Tongue (tissue), 3 donors: ENCODE measurements at places on chromosomes 12 and 14. TPM values are rescaled to one million over a fixed set of nuclear protein-coding genes. Genes with fewer than 3 reads are reported as not detected.

Gene LUM
- total RNA-seq: 449 TPM

Gene SMOC1
- 4.0 TPM for total RNA-seq

Gene FGF6
- 50.7 TPM for total RNA-seq

Gene IAPP
- total RNA-seq: not detected

Gene CLEC4D
- total RNA-seq: 0.31 TPM

Gene FERMT2
- total RNA-seq: 124 TPM

Gene CD4
- total RNA-seq: 3.7 TPM

Gene PDZRN4
- 2.7 TPM for total RNA-seq

Gene RIPK3
- total RNA-seq: 5.5 TPM

Gene IFNG-AS1
- 3.3 TPM for total RNA-seq

Gene FAM186B
- total RNA-seq: 0.82 TPM

Gene PPP2R3C
- 41.7 TPM for total RNA-seq
